Cortex of kidney (tissue), 1 donor: ENCODE measurements at places on chromosomes 6 and 20.

DNA sequence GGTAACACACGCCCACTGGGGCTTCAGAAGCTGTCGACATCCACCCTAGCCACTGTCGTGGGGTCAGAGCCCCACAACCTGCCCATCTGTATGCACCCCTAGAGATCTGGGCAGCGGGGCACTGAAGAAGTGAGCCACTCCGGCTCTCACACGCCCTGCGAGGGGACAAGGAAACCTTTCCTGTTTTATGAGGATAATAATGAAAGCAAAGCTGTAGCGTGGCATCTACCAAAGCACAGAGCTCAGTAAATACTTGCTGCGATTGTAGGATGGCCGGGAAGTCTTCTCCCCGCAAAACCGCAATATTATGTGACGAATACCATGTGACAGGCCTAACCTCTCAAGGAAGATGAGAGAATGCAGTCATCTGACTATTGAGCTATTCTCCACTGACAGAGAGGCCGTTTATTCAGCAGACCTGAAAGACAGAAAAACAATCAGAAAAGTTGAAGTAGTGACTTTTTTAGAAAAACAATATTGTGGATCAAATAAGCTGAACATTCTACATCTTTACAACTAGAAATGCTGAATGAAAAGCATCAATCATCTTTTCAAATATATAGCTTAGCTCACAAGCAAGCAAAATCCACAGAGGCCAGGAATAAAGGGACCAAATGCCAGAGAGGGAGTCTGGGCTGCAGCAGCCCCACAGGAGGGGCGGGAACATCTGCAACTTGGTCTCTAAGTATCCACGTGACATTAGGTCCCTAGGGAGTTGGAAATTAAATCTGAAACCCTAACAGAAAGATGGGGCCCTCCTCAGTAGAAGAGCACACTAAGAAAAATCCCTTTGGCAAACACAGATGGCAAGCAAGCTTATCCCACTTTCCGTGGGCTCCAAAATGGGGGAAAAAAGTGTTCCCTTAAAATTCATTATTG, 207.8 kb downstream of the TTLL2 start:
- DNase-seq, result no peak

DNA sequence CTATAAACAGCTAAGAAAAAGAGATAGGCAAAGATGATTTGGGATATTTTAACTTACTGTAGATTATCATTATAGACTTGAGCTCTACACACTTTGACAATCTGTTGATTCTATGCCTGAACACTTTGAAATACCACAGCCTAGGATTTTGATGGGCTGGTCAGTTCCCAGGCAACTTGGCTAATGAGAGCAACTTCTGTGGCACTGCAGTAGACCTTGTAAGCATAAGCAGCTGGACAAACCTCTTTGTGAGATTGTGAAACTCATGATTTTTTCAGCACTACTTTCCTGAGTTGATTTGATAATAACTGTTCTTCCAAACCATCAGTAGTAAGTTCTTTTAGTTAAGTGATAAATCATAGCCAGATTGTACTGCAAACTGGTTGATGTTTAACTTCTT, 27.1 kb upstream of the ELOVL5 start:
- no peak for DNase-seq

GRCh38 chr6:37218061-37218460, 39.5 kb upstream of the TBC1D22B start:
- no peak for DNase-seq

DNA sequence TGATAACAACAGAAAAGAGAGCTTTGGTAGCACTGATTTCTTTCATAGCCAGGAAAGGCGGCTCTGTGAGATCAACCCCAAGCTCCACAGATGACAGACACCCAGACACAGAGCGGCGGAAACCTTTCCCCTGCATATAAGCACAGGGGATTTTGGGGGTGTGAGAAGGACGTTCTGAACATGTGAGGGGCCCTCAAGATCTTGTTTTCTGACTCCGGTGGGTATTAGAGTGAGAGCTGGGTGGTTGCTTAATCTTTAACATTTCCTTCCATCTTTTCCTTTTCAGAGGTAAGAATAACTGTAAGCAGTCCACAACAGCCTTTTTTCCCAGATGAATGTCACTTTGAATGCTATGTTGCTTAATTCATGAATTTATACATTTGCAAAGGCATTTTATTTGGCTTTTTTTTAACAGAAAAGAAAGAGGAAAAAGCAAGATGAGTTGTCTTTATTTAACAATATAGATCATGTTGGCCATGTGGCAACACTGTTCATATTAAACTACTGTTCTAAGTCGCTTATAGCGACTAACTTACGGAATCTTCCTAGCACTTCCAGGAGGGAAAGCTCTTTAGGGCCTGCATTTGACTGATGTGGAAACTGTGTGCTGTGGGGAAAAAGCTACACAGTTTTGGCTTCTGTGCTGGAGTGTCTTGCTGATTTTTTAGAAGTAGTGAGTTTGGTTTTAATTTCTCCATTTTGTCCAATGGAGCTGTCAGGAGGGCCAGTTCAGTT, 80.5 kb upstream of the NAA20 start:
- DNase-seq, result no peak

GRCh38 chr6:160812097-160812496, 110.1 kb downstream of the PLG start:
- DNase-seq, result no peak
